ENCODE measurements at places on chromosomes 12 and 14.

DNA sequence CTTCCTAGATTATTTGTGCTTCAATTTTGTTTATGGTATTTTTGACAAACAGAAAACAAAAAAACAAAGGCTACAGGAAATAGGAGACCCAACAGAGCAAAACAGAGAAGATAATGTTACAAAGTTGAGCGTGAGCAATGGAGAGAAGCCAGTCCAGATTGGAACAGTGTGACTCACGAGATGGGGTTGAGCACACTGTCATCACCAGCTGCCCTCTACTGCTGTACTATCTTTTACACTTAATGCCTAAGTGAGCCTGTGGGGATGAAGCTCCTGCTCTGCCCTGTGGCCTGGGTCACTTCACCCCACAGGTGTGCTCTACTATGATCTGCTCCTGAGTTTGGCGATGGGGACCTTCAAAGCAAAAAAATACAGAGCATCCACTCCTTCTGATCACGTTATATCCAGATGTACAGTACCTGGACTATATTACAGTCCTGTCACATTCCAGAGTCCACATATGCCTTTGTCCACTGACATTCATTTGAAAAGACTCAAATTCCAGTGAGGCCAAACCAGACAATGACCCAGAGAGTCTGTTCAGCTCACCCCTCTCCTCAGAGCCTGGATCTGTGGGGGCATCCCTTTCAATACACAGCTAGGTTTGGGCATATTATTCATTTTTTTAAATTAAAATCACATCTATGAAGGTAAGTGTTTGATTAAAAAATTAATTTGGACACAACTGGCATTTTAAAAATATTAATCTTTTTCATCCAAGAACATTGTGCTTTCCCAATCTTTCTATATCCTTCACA is 4.4 kb downstream of the IPO8 start:
- DNase-seq: no peak

DNA sequence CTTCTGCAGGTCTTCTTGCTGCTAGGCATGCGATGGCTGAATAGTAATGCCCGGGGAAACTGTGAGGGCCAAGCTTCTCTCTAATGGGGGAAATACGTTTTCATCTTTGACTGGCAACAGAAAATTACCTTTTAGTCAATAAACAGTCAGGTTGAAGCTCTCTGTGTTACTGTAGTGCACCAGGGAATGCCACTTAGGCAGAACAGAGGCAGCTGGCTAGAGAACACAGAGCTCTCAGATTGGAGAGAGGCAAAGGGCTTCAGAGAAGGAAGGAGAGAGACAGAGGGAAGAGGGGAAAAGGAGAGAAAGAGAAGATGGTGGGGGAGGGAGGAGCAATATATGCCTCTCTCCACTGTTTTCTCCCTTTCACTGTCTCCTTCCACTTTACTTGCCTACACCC is 6.7 kb downstream of the HSD17B6 start:
- no peak for DNase-seq

GRCh38 chr12:91922139-91922538 is 223.5 kb downstream of the BTG1 start:
- DNase-seq: no peak

- DNase-seq: no peak
Measured at GRCh38 chr14:56159066-56159465, 40.9 kb downstream of the PELI2 start.

GRCh38 chr12:11927286-11927935 is 143.3 kb upstream of the BCL2L14 start:
- DNase-seq: no peak

GRCh38 chr14:102900631-102901571 is 21.6 kb upstream of the AMN start:
- no peak for DNase-seq

GRCh38 chr14:36510874-36511273 is 9.2 kb downstream of the NKX2-1 start:
- DNase-seq: no peak

GRCh38 chr14:81805785-81806184 is 272.1 kb upstream of the SEL1L start:
- no peak for DNase-seq

GRCh38 chr14:34098045-34098984 is 147.4 kb upstream of the EGLN3 start:
- no peak for DNase-seq

- DNase-seq: no peak
Measured at GRCh38 chr14:80350707-80351106, 139.4 kb upstream of the DIO2 start.

- DNase-seq: no peak
Measured at GRCh38 chr14:100694579-100695422, 31.9 kb upstream of the DLK1 start.

DNA sequence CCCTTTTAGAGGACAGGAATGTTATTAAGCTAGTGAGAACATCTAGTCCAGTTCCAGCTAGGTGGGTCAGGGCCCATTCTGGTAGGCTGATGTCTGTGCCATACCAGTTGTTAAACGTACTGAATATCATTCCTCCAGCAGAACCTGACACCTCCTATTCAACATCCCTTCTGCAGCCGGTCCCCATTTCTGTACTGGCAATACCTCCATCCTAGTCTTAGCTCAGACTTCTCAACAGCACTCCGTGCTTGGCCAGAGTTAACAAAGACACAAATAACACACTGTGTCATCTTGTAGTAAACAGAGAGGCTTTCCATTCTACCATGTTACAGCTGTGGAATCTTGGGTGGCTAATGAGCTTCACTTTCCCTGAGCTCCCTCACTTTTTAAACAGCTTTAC is 94.3 kb upstream of the PDE3A start:
- no peak for DNase-seq

DNA sequence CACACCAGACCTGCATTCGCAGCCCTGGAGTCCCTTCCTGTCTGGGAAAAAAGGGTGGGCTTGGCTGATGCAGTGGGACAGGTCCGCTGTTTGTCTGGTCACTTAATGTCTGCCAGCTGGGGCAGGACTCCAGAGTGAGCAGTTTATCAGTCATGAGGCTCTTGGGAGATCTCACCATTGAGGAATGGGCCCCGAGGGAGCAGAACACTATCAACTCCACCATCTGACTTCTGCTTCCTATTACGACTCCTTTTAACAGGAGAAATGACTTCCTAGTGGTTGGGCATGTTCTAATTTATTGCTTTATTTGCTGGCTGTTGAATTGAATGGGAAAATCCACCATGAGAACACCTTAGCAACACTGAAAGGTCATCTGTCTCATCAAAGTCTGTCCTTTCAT is 182.5 kb upstream of the RASSF8 start:
- no peak for DNase-seq

- DNase-seq: no peak
Measured at GRCh38 chr14:85572011-85572410, 42.1 kb downstream of the FLRT2 start.

GRCh38 chr12:3047961-3048360 is 29.2 kb upstream of the TSPAN9 start:
- no peak for DNase-seq

DNA sequence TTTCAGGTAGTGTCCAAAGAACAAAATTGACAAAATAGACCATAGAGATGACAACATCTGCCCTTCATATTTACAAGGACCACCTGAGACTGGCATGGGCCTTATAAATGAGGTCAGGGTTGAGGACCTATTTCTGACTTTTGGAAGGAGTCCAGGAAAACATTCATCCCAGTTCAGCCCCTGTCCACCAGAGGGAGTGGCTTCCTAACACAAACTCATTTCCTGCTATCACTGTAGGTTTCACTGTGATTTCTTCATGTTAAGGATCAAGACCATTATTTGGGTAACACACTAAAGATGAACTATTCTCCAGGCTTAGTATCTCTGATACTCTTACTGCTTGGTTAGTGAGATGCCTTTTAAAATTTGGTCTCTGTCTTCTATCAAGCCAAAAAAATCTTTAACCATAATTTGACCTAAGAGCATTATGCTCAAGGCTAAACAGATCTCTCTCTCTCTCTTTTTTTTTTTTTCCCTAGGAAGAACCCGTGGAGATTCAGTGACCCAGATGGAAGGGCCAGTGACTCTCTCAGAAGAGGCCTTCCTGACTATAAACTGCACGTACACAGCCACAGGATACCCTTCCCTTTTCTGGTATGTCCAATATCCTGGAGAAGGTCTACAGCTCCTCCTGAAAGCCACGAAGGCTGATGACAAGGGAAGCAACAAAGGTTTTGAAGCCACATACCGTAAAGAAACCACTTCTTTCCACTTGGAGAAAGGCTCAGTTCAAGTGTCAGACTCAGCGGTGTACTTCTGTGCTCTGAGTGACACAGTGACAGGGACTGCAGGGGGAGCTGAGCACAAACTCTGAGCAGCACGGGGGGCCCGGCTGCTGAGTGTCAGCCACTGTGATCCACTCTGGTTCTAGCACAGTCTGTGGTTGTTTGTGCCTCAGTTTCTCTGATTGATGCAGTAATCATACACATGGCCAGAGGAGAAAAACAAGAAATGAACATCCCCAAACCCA is 267.6 kb upstream of the OR4E1 start:
- peak; percentile 21 for DNase-seq

GRCh38 chr14:101773378-101773777 is 11.9 kb downstream of the PPP2R5C start:
- no peak for DNase-seq

DNA sequence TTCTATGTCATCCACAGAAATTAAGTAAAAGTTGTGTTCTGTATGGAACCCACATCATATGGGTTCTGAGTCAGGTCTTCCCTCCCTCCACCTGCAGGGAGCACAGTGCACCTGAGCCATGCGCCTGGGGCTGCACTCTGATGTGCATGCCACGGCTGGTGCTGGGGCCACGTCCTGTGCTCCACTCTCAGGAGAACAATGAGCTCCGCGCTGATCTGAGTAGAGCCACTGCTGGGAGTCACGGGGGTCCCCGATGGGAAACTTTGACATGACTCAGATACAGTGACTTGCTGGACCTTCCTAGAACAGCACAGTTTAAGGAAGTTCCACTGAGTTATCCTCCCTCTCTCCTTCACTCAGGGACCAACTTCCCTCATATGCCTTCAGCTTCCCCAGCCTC is 683.4 kb downstream of the TMEM121 start:
- no peak for DNase-seq

- DNase-seq: no peak
Measured at GRCh38 chr14:97276573-97276972, 479.4 kb downstream of the VRK1 start.

GRCh38 chr14:78227248-78228077 is 57.3 kb downstream of the NRXN3 start:
- no peak for DNase-seq

DNA sequence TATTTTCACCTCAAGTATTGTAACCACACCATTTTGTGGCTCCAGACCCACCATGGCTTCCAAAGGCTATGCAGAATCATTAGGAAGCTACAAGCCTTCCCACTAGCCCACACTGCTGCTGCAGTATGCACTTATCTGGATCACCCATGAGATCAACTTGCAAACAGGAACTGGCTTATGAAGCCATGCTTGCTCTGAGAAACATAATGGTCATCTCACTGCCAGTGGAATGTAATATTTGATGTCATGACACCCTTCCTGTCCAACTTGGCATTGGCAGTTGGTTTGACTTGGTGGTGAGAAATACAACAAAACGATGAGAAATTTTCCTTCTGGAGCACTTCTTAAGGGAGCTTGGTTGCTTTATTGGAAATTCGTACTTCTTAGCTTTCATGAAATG is 69.3 kb upstream of the FRMD6 start:
- no peak for DNase-seq

DNA sequence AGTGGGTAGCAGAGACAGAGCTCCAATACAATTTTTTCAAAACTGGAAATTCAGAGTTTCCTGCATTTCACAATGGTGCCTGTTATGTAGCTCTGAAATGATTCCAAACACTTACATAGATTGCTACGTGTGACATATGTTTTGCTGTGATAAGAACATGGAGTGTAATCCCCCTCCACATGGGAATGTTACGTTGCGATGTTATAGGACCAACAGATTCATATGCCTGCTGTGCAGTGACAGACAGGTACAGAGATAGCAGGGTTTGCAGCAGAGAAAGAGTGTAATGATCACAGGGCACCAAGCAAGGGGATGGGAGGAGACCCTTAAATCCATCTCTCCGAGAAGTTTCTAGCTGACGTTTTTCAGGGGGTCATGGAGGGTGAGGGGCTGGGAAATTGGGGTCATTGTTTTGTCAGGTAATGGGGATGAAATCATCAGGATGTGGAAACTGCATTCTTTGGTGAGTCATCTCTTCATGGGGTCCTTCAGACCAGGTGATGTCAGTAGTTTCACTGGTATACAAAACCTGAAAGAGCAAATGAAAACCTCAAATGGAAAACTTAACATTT is 76.6 kb upstream of the OSBPL8 start:
- DNase-seq: no peak

- DNase-seq: no peak
Measured at GRCh38 chr12:51994959-51995358, 11.8 kb upstream of the TAMALIN start.

GRCh38 chr12:76544601-76545261 is 14.8 kb downstream of the OSBPL8 start:
- no peak for DNase-seq
